ENCODE measurements at places on chromosomes 4 and X. TPM values are rescaled to one million over a fixed set of nuclear protein-coding genes. Genes with fewer than 3 reads are reported as not detected.

Gene PRRG1
- not detected for total RNA-seq

Gene BEND2
- not detected for total RNA-seq

Gene RIBC1
- total RNA-seq = 1.8 TPM

Gene SPRY1
- 58.1 TPM for total RNA-seq

Gene VCX3B
- not detected for total RNA-seq

- DNase-seq = no peak
- H3K4me1 ChIP-seq = no peaks in the 10 kb centered on the region
- H3K4me3 ChIP-seq = no peak overlapping the region
- no peaks in the 10 kb centered on the region for H3K36me3 ChIP-seq
- no peaks in the 10 kb centered on the region for H3K27me3 ChIP-seq
These were observed 182.1 kb upstream of the NUDT6 start for GRCh38 chr4:123104310-123105025.

- DNase-seq = no peak
- H3K4me1 ChIP-seq = no peaks in the 10 kb centered on the region
- H3K27ac ChIP-seq = no peak overlapping the region
- H3K36me3 ChIP-seq = peaks cover 13% of the 10 kb centered on the region
- no peak overlapping the region for H3K4me3 ChIP-seq
- no peaks in the 10 kb centered on the region for H3K27me3 ChIP-seq
These were observed 30.8 kb downstream of the GAK start for GRCh38 chr4:901192-901910.

- H3K27ac ChIP-seq = no peak overlapping the region
- H3K4me1 ChIP-seq = no peaks in the 10 kb centered on the region
- no peak overlapping the region for H3K4me3 ChIP-seq
- H3K27me3 ChIP-seq = no peaks in the 10 kb centered on the region
- no peak for DNase-seq
- H3K36me3 ChIP-seq = no peaks in the 10 kb centered on the region
These were observed 310.0 kb downstream of the ARHGAP24 start for GRCh38 chr4:85784947-85785346.

GRCh38 chr4:83110970-83111750 lies 3.4 kb downstream of the PLAC8 start:
- DNase-seq = no peak
- H3K36me3 ChIP-seq = peaks cover 2% of the 10 kb centered on the region
- H3K27ac ChIP-seq = peak overlapping the region; percentile 86
- H3K4me3 ChIP-seq = peak overlapping the region; percentile 97
- no peaks in the 10 kb centered on the region for H3K27me3 ChIP-seq

- no peak for DNase-seq
- H3K27ac ChIP-seq = no peak overlapping the region
- H3K36me3 ChIP-seq = peaks cover 4% of the 10 kb centered on the region
- no peaks in the 10 kb centered on the region for H3K27me3 ChIP-seq
These were observed 43.6 kb downstream of the ACOX3 start for GRCh38 chr4:8396762-8397406.

- H3K4me1 ChIP-seq = peaks cover 59% of the 10 kb centered on the region
- peaks cover 5% of the 10 kb centered on the region for H3K36me3 ChIP-seq
- peaks cover 30% of the 10 kb centered on the region for H3K27me3 ChIP-seq
These were observed 348.7 kb upstream of the KLF3 start for GRCh38 chr4:38315286-38315685.

GRCh38 chr4:37902212-37902611 lies 11.3 kb downstream of the TBC1D1 start:
- H3K36me3 ChIP-seq = peaks cover 4% of the 10 kb centered on the region
- DNase-seq = no peak
- no peak overlapping the region for H3K4me3 ChIP-seq
- H3K27me3 ChIP-seq = no peaks in the 10 kb centered on the region

DNA sequence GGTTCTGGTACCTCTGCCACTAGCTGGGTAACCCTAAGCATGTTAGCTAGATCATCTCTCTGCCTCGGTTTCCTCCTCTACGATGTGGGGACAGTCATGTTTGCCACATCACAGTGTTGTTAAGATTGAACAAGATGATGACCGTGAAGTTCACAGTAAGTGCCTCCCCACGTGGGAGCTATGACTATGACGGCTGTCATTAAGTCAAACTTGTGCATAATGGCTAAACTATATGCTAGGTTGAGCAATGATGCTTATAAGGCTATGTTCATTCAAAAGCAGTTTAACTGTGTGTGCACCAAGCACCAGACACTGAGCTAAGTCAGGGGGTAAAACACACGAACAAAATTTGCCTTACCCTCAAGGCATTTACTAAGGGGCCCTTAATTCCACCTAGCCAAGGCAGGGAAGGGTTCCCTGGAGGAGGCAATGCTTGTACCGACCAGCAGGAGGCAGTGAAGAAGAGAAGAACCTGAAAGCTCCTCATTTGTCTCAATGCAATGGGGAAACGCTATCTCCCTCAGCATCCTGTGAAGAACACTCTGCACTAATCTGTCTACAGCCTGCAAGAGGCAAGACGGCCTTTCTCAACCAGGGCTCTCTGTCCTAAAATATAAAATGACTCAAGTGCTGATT lies 52.9 kb downstream of the MAP7D2 start:
- peak; percentile 2 for DNase-seq
- H3K4me1 ChIP-seq = peaks cover 15% of the 10 kb centered on the region
- H3K36me3 ChIP-seq = no peaks in the 10 kb centered on the region
- H3K27ac ChIP-seq = no peak overlapping the region

GRCh38 chrX:64395568-64395929 lies 297 bp upstream of the MTMR8 start:
- H3K27ac ChIP-seq = peak overlapping the region; percentile 62
- H3K4me1 ChIP-seq = peaks cover 12% of the 10 kb centered on the region

- no peak overlapping the region for H3K27ac ChIP-seq
- H3K4me3 ChIP-seq = no peak overlapping the region
- H3K36me3 ChIP-seq = no peaks in the 10 kb centered on the region
- no peak for DNase-seq
These were observed 100.9 kb upstream of the NKX1-1 start for GRCh38 chr4:1506956-1507721.

DNA sequence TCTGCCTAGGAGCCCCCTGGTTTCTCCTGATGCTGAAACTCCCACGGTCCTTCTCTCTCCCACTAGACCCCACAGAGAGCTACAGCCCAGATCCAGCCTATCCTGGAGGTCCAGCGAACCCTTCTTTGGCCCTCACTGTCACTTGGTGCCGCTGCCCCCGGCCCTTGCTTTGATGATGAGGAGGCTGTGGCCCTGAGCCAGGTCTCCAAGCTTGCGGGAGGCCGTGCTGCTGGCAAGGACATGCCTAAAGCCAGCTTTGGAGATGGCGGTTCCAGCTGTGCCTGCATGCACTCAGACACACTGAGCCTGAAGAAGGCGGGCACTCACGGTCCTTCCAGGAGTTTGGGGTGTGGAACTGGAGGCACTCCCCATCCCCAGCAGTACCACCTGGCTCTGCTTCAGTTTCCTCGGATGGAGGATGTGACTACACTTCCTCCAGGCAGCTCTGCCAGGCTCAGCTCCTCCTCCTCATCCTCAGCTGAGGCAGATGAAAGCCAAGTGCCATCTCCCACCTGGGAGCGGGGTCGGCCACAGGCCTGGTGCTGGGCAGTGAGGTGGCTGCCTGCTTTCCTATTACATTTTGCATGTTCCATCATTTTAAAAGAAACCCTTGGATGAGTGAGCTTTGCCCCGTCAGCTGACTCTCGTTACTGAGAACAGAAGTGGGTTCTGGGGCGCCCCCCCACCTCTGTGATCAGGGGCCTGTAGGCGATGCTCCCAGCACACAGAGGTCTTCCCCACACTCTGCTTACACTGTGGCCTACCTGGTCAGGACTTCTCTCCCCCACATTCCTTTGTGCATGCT lies 9.0 kb downstream of the TNIP2 start:
- peak overlapping the region; percentile 85 for H3K27ac ChIP-seq
- peaks cover 70% of the 10 kb centered on the region for H3K4me1 ChIP-seq
- no peaks in the 10 kb centered on the region for H3K27me3 ChIP-seq
- peaks cover 31% of the 10 kb centered on the region for H3K36me3 ChIP-seq

- H3K4me1 ChIP-seq = no peaks in the 10 kb centered on the region
- H3K36me3 ChIP-seq = no peaks in the 10 kb centered on the region
- H3K4me3 ChIP-seq = no peak overlapping the region
- DNase-seq = no peak
These were observed 390.1 kb downstream of the ADAM29 start for GRCh38 chr4:175308236-175308635.

GRCh38 chr4:11624370-11624769 lies 195.7 kb upstream of the HS3ST1 start:
- H3K27ac ChIP-seq = no peak overlapping the region
- H3K4me1 ChIP-seq = no peaks in the 10 kb centered on the region
- no peak overlapping the region for H3K4me3 ChIP-seq
- no peaks in the 10 kb centered on the region for H3K36me3 ChIP-seq

DNA sequence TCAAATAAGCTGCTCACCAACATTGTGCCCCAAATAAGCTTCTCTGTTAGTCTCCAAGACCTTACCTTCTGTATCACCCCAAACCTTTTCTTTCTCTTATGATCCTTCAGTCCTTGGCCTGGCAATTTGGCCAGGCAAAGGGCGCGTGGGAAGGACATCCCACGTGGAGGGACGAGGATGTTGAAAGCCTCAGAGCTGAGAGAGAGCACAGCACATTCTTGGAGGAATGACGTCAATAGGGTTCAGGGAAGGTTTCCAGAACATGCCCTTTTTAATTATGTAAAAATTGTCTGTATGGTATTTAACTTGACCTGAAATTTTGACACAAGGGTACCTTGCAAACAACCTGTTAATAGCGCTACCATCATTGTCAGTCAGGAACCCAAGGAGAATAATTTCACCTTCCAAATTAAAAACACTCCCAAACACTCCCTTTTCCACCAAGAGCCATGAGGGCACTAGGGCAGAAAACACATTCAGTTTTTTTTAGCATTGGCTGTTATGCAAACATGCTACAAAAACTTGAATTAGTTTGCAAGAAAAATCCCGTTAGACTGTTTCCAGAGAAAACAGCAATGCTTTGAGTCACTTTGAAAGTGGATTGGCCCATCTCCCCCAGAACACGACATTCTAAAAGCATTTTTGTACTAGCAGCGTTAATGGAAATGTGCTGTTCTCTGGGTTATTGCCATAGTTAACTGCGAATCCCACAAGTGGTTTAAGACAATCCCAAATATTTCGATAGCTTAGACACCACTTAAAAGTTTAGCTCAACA lies 183.2 kb upstream of the PUDP start:
- peaks cover 7% of the 10 kb centered on the region for H3K36me3 ChIP-seq
- DNase-seq = no peak
- no peaks in the 10 kb centered on the region for H3K4me1 ChIP-seq
- H3K27ac ChIP-seq = no peak overlapping the region

GRCh38 chrX:139844163-139844562 lies 88.7 kb downstream of the ATP11C start:
- peaks cover 8% of the 10 kb centered on the region for H3K36me3 ChIP-seq
- no peak overlapping the region for H3K27ac ChIP-seq
- H3K4me3 ChIP-seq = no peak overlapping the region
- peaks cover 7% of the 10 kb centered on the region for H3K4me1 ChIP-seq

DNA sequence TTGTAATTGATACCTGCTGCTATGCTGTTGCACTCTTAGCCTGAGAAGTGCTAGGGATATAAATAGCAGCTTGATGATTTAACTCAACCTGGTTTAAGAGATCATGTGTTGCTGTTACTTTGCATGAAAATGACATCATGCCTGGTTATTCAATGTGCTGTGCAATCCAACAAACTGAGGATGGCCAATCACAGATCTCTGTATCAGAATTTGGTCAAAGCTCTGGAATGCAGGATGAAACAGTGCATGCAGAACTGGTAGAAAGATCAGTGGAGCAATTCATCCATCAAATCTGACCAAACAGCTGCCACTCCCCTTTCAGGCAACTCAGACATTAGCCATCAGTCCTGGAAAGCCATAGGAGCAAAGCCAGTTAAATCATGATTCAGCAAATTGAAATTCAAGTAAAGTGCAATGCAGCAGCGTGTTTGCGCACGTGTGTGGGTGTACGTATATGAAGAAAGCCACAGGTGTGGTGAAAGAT lies 160.3 kb upstream of the RASGEF1B start:
- H3K27me3 ChIP-seq = no peaks in the 10 kb centered on the region
- no peak overlapping the region for H3K4me3 ChIP-seq
- DNase-seq = no peak
- peaks cover 23% of the 10 kb centered on the region for H3K4me1 ChIP-seq
- no peaks in the 10 kb centered on the region for H3K36me3 ChIP-seq

Data from activated T-cell treated with anti-CD3 and anti-CD28 coated beads, Interleukin-2, amount 50 U/mL, for 72 hours (primary cell).